ENCODE measurements at places on chromosomes 16 and 17.
A peak's percentile ranks its signal among the peaks of the same experiment; 100 is the strongest.

GRCh38 chr16:50103764-50104163, 38.0 kb downstream of the HEATR3 start:
- no peak for DNase-seq

DNA sequence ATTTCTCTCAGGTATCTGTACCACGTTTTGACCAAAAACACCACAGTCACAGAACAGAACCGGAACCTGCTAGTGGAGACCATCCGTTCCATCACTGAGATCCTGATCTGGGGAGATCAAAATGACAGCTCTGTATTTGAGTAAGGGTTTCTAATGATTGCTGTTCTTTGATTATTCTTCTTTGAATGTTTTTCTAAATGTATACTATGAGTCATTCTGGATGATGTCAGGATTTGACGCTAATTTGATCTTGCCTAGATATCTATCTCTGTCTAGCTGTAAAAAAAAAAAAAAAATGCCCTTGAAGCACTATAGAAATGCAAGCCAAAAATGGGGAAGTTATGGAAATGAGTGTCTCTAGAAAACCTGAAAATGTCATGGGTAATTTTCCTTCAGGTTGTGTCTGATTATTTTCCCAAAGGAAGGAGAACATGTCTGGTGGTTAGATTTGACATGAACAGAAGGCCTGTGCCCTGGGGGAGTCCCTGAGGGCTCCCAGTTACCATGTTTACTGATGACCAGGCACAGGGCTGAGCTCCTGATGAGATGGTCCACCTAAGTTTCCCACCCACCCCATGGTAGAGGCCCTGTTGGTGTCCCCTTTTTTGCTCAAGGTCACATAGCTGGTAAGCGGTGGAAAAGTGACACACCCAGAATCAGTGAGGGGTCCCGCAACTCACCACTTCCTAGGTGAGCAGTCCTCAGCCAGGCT, 13.6 kb downstream of the CLEC16A start:
- DNase-seq: no peak

GRCh38 chr17:51050291-51051033, 70.2 kb downstream of the SPAG9 start:
- DNase-seq: no peak

DNA sequence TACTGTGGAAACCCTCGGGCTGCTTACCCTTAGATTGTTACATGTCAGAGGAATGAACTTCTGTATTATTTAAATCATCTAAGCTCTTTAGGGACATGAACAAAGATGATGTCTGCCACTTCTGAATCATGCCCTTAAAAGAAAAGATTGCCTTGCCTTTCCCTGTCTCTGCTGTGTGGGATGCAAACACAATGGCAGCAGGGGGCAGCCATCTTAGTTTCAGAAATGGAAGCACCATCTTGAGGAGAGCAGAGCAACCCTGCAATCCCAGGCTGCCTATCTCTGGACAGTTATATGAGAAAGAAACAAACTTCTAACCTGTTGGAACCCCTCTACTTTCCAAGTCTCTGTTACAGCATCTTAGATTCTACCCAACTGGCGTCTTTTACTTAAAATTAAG, 16.7 kb upstream of the HLF start:
- no peak for DNase-seq

GRCh38 chr17:17882082-17882581, 45.3 kb upstream of the SREBF1 start:
- no peak for DNase-seq

- no peak for DNase-seq
Measured at GRCh38 chr17:28985950-28986713, 19.7 kb downstream of the SEZ6 start.

GRCh38 chr16:89105599-89106151, 12.0 kb downstream of the ACSF3 start:
- no peak for DNase-seq

GRCh38 chr16:2777903-2778629, 986 bp upstream of the ELOB start:
- no peak for DNase-seq

DNA sequence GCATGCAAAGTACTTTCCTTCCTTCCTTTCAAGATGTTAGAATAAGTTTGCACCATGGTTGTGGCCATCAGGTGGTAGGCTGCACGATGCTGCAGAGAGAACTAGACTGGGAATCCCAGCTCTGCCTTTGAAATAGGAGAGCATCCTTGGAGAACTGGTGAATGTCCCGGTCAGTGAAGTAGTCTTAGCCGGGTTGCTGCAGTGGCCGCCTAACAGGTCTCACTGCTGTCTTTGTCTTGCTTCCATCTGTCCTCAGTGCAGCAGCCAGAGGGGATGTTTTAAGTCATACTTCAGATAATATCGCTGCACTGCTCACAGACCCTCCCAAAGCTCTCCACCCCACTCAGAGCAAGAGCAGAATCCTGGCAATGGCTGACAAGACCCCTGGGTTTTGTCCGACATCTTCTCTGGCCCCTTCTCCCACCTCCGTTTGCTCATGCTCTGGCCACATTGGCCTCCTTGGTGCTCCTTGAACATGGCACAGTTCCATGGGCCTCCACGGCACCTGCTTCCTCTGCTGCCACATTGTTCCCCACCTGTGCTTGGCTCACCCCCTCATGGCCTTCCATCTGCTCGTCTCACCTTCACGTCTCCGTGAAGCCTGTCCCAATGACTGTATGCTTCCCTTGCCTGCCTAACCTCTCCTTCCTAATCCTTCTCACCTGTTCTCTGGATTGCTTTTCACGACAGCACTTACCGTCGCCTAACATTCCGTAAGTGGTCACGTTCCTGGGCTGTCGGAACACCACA, 439.8 kb downstream of the UTP18 start:
- no peak for DNase-seq

DNA sequence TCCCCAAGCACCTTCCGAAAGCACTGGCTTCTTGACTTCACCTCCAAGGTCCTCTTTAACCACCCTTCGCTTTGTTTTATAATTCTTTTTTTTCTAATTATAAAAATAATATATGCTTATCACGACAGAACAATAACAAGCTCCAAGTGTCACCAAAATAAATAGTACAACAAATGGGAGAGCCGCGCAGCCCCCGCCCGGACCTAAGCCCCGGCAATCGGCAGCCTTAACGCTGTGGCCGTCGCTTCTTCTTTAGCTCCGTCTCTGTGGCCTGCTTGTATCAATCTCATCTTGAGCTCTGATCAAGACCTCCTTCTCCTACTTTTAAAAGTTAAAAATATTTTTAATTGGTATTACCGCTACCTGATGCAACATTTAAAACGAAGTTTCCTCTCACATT, 42.7 kb downstream of the CYB5D2 start:
- no peak for DNase-seq

GRCh38 chr17:58480090-58480489, 8.1 kb downstream of the HSF5 start:
- DNase-seq: no peak

DNA sequence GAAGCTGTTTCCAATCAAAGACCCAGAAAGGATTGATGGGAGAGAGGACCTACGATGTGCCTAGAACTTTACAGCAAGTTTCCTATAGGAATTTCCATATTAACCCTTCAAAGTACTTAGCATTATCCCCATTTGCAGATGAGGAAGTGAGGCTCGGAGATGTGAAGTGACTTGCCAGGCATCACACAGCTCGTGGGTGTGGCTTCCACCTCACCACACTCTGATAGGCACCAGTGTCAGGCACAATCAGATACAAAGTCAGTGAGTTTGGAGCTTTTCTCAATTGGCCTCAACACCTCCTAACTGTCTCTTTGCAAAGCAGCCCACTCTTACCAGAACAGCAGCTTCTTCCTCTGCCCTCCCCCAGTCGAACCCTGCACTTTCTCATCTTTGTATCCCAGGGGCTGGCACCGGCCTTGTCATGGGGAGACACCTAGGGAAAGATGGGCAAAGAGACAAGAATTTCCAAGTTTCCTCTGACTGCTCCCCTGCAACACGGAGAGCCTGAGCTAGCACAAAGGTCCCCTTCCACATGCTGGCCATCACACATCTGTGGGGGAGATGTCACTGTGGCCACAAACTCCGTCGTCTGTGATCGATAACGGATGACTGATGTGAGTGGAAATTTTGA, 37.4 kb upstream of the CCL1 start:
- DNase-seq: no peak

- DNase-seq: no peak
Measured at GRCh38 chr17:12536021-12536420, 129.7 kb upstream of the MYOCD start.

- peak; percentile 2 for DNase-seq
Measured at GRCh38 chr16:83356266-83356665, 451.5 kb upstream of the HSBP1 start.

DNA sequence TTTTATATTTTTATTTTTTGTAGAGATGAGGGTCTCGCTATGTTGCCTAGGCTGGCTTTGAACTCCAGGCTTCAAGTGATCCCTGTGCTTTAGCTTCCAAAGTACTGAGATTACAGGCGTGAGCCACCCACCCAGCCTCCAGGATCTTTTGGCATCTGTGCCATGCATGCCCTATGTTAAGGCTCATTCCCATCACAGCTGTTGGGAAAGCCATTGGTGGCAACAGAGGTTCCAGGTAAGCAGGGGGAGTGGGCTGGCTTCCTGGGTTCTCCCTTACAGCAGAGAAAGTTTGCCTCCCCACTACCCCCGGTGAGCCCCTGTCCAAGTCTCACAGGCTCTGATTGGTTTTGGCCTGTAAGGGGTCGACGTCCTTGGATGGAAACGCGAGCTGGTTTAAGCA, 8.9 kb upstream of the MRTFB start:
- DNase-seq: no peak

GRCh38 chr16:50235581-50235980, 30.8 kb upstream of the ADCY7 start:
- DNase-seq: no peak

- no peak for DNase-seq
Measured at GRCh38 chr16:10296956-10297340, 88.9 kb upstream of the ATF7IP2 start.

- DNase-seq: no peak
Measured at GRCh38 chr17:46834846-46835245, 16.4 kb upstream of the WNT3 start.

- DNase-seq: peak; percentile 45
Measured at GRCh38 chr17:76458580-76459490, 5.9 kb upstream of the UBE2O start.

DNA sequence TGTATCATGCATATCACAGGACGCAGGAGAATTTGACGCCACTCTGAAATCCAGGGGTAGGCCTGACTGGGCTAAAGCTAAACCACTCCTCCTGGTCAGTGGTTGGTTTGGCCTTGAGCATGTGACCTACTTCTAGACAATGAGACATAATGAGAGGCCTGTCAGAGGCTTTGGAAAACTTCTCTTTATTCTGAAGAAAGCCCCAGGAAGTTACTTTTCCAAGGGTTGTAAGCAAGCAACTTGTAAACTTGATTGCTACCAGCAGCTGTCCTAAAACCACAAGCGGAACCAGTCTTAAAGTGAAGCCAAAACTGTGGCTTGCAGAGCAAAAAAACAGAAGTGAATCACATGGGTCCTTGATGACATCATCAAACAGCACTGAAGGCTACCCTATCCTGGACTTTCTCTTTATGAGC, 138.2 kb upstream of the COX10 start:
- DNase-seq: no peak

- no peak for DNase-seq
Measured at GRCh38 chr16:49356728-49357488, 16.7 kb upstream of the C16orf78 start.

DNA sequence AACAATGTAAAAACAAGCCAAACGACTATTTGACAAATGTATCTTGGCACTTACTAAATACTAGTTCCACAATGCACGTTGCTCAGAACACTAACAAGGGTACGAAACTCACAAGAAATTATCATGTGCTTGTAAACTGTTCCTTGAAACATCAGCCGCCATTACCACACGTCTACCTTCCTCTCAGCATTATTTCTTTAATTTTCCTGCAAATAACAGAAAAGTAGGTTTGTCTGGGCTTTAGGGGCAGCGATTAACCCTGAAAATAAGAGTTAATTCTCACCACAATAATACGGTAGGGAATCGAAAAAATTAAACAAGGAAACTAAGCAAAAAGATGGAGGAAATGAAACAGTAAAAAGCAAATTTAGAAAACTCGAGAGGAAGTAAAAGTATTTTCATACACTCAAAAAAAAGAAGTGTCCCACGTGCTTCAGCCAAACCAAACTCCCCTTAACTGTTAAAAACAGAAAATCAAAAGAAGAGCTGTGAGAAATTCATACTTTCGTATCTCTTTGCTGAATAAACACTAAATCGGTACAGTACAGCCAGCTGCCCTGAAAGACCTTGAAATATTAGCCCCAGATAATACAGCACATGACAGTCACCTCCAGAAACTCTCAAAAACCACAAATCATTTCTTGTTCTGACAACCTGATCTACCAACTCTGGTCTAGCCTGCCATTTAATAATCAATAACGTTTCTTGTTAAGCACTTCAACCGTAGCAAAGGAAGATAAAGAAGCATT, 1.2 kb downstream of the ARHGAP17 start:
- no peak for DNase-seq

- no peak for DNase-seq
Measured at GRCh38 chr17:15479703-15480102, 12.3 kb upstream of the CDRT4 start.

- DNase-seq: no peak
Measured at GRCh38 chr16:17313085-17313611, 157.6 kb downstream of the XYLT1 start.

GRCh38 chr17:77164483-77165091, 23.8 kb downstream of the SEC14L1 start:
- DNase-seq: no peak

DNA sequence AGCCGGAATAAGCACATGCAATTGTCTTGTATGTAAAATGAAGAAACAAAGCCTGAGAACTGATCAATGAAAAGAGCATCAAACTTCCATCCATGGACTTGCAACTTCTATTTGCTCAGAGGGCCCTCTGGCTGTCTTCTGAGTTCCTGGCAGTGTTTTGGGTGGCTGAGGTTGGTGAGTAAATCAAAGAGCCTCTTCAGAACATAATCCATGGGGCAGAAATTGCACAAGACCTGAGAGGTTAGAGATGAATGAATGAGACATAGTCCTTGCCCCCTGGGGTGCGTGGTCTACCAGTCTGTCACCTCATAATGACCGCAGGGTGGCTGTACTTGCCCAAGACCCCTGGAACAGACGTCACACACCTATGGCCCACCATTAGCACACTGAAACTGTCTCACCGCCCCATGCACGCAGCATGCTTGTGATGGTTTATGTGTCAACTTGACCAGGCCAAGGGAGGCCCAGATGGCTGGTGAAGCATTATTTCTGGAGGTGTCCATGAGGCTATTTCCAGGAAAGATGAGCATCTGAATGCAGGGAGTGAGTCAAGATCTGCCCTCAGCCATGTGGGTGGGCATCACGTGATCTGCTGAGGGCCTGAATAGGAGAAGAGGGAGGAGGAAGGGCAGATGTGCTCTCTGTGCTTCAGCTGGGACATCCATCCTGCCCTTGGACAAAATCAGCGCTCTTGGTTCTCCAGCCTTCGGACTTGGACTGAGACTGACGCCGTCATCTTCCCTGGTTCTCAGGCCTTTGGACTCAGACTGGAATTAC, 8.3 kb downstream of the PIK3R6 start:
- DNase-seq: no peak

GRCh38 chr17:29625037-29625750, 2.5 kb upstream of the CORO6 start:
- no peak for DNase-seq

- DNase-seq: no peak
Measured at GRCh38 chr16:27879601-27880247, 183.8 kb downstream of the GSG1L start.
